ENCODE measurements at places on chromosomes 1 and 21.

DNA sequence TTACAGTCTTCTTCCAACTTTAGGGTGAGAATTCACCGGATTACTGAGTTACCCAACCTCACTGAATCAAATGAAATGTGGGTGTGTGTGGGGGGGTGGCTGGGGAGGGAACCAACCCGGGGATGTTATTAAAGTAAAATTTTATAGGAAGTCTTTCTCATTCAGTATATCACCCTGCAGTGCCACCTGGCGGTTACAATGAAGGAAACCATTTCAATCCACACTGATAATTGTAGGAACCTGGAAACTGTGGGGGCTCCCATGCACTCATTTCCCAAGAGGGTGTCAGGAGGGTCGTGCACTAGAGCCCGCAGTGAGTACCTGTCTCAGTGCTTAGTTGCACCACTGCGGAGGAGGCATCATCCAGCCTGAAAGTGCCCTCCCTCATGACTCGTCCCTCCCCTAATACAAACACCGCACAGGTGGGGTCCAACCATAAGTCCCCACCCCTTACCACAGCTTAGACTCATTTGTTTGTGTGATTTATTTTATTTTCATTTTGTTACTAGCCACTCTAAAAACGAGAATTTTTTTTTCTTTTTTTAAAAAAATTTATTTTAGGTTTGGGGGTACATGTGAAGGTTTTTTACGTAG, 29.1 kb upstream of the IGSF5 start:
- no peak for DNase-seq

- DNase-seq, result no peak
Measured at GRCh38 chr1:3024588-3024987, 3.3 kb downstream of the ACTRT2 start.

DNA sequence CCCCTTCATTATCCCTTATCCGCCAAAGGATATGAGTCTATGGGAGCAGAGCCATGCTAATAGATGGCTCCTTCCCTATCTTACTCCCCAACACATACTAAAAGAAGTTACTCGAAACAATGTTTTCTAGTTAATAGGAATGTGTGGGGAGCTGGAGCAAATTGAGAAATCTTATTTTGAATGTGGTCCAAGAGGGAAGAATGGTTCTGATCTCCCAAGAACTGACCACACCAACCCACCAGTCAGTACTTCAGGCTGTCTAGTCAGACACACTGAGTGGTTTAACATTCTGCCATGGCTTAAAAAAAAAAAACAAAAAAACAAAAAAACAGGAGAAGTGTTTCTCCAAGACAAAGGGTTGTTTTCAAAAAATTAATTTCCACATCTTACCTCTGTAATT, 31.5 kb upstream of the DNASE2B start:
- no peak for DNase-seq

GRCh38 chr1:31368611-31369107, 4.2 kb downstream of the FABP3 start:
- no peak for DNase-seq

GRCh38 chr1:75611014-75611413, at the start of gene SLC44A5:
SLC44A5 (minus strand) TSS chr1:75611114; CDS start chr1:75541447, 69,667 bp downstream.
- no peak for DNase-seq

GRCh38 chr1:63636192-63637105, 43.2 kb downstream of the PGM1 start:
- DNase-seq, result no peak

- no peak for DNase-seq
Measured at GRCh38 chr1:90336552-90337324, 341.8 kb downstream of the ZNF326 start.

GRCh38 chr1:200739702-200740570, 1.2 kb downstream of the CAMSAP2 start:
- no peak for DNase-seq

DNA sequence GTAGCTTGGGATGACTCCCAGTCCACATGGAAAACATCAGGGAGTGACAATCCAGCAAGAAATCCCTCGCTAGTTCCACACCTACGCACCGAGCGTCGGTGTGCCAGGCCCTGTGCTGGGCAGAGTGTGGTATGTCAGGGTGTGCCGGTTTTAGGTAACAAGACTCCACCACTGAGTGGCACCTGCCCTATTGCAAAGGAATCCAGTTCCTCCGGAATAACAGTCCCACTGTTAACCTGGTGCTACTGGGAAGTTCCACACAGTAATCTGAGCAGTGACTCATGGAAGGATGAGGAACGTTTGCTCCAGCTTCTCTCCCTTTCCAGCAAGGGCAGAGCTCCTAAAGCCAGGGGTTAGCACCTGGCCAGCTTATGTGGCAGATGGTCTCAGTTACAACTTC, 14.3 kb downstream of the RNF207 start:
- DNase-seq, result no peak

GRCh38 chr1:98702976-98703375, 41.5 kb downstream of the SNX7 start:
- DNase-seq, result no peak

GRCh38 chr1:59063501-59063900, 233.4 kb upstream of the FGGY start:
- no peak for DNase-seq

DNA sequence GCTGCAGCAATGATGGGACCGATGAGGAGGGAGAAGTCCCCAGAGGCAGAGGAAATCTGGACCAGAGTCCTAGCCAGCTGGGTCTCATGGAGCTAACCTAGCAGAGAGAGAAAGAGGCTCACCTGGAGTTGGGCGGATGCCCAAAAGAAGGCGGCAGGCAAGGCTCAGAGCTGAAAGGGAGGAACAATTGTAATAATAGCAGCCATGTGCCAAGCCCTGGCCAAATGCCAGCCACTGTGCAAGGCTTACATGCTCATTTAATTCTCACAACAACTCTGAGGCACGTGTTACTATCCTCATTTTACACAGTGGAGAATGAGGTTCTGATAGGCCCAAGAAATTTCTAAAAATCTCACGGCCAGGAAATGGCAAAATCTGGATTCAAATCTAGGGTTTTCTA, 50.0 kb upstream of the ZNF648 start:
- DNase-seq, result no peak

DNA sequence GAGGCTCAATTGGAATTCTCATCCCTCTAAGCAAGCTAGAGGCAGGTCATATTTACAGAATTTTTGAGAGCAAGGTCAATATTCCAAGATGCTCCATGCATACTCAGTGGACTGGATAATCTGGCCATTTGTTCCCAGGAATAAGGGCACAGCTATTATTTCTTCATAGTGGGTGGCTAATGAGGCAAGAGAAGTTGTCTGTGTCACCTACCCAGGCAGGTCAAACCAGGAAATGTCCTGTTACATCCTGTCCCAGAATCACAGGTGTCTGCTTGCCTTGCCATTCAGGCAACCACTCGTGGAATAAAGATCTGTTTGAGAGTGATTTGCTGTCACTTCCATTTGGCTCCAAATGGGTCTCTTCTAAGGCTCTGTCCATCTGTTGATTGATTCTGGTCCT, 85.2 kb upstream of the ZP4 start:
- DNase-seq, result no peak

GRCh38 chr1:25705699-25706098, 89.1 kb downstream of the MAN1C1 start:
- no peak for DNase-seq

- DNase-seq, result no peak
Measured at GRCh38 chr1:12745992-12746323, at the start of gene CFAP107. CFAP107 (plus strand) TSS chr1:12746200; CDS start chr1:12746431, 231 bp downstream.

DNA sequence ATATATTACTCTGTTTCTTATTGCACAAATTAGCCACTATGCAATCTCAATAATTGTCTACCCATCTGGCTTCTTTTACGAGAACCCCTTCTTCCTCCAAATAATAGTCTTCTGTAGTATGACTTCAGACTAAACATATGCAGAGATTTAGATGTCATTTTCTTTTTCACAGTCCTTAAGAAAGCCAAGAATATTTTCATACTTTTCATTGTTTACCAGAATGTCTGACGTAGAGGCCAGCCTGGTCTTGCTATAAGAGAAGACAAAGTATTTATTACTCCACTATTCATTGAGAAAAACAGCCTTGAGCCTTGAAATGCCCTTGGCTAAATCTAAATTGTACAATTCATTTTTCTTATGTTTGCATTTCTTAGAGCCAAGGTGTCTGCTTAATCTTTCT, 714.9 kb upstream of the CXADR start:
- DNase-seq, result no peak

DNA sequence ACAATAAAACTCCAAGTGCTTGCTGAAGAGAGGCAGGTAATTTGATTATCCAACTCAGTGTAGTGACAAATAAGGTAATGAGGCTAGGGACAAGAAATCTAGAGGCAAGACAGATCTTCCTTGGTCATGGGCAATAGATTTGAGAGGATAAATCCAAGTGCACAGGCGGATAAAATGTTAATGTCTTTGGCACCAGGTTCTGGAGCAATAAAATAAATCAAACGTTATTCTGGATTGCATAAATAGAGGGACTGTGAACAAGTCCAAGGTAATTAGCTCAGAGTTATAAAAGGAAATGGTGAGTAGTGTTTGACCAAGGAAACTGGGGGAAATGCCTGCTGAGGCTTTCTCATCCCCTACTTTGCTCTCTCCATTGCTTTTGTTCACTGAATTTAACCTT, 329.3 kb upstream of the PROX1 start:
- DNase-seq, result no peak

DNA sequence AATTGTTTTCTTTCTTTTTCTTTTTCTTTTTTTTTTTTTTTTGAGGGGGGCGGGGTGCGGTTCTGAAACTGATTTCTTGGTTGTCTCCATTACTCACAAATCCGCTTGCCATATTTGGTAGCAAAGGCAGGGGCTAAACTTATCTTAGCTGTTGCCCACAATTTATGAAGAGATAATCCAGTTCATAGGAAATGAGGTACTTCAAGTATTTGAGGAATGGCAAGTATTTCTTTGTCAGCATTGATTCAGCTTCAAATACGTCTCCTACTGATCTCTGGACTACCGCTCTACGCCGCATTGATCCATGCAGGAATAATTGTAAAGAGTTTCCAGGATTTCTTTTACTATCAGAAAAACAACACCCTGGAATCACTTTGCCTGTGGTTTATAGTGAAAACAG, 289.2 kb upstream of the DPYD start:
- no peak for DNase-seq

DNA sequence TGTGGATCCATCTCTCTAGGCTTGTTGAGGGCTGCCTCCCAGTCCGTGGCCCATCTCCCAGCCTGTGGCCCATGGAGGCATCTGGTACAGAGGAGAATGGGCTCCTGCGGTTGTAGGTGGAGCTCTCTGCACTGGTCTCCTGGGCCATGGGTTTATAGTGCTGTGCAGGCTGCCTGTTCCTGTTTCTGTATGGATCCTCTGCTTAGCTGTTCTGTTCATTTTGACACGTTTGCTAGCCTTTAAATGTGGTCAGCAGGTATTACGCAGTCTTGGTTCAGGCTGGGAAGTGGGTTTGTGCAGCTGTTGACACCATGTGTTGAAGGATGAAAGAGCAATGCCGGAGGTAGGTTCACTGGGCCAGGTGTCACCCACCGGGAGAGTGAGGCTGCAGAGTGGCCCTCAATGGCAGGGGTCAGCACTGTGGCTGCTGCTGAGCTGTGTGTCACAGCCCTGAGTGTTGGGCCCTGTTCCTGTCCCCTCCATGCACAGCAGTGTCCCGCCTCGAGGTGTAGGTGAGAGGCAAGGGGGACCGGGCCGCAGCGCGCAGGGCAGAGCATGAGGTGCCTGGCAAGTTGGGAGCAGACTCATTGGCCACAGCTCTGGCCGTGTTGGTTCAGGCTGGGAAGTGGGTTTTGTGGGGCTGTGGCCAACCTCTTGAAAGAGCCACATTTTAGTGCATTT, 39.0 kb downstream of the SNAP47 start:
- DNase-seq, result no peak

- DNase-seq, result no peak
Measured at GRCh38 chr1:88104236-88104635, 579.8 kb upstream of the PKN2 start.

DNA sequence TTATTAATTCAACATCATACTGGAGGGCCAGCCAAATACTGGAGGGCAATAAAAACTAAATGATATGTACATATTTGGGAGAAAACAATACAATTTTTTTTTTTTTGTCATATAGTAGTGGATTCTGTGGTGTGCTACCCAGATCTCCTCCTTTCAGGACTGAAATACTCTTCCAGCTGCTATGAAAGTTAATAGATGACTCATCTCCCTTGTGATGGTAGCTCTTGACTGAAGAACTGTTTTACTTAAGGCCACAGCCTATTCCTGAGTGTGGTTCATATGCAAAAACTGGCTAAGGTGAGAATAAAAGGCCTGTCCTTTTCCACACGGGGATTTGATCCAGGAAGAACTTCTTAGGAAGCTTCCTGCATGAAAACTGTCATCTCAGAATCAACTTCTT, 307.9 kb downstream of the HLX start:
- no peak for DNase-seq

DNA sequence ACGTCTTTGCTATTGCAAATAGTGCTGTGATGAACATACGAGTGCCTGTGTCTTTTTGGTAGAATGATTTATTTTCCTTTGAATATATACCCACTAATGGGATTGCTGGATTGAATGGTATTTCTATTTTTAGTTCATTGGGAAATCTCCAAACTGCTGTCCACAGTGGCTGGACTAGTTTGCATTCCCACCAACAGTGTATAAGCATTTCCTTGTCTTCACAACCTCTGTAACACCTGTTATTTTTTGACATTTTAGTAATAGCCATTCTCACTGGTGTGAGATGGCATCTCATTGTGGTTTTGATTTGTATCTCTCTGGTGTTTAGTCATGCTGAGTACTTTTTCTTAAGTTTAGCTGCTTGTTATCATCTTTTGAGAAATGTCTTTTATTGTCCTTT, 215.0 kb downstream of the FMN2 start:
- no peak for DNase-seq

DNA sequence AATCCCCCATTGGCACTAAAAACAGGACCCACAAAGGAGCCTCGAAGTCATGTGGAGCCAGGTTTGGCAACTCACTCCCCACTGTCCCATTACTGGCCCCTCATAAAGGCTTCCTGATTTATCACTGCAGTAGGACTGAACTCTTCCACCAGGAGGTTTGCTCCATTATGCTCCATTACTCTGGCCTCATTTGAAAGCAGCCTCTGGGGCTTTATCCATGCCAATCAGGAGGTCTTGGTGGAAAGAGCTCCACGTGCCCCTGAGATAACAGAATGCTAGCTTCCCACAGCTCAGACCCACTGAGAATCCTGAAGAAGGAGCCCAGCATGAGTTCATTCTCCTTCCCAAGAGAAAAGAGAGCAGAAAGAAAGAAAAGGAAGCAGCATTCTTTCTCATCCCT, 76.4 kb downstream of the HIVEP3 start:
- DNase-seq, result no peak

- DNase-seq, result no peak
Measured at GRCh38 chr1:9182784-9183257, 51.8 kb upstream of the H6PD start.

- DNase-seq, result no peak
Measured at GRCh38 chr1:8464377-8464776, 146.5 kb downstream of the SLC45A1 start.

DNA sequence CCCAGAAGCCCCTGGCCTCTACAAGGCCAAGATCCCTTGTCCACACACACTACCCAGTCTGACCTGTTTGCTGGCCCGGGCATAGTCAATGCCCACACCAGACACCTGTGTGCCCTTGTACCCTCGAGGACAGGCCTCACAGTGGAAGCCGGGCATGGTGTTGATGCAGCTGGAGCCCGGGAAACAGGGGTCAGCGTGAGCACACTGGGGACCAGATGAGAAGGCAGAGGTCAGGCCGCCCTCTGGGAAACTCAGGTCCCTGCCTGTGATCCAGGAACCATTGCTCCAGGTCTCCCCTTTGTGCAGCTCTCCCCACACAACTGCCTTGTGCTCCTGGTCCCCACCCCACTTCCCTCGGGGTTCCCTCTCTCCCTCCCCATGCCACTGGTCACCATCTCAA, 5.5 kb downstream of the THBS3 start:
- DNase-seq, result no peak
